ENCODE measurements at places on chromosomes 12 and 14. TPM values are rescaled to one million over a fixed set of nuclear protein-coding genes. Genes with fewer than 3 reads are reported as not detected.

TAS2R8 gene
- total RNA-seq, result 0.21 TPM

GUCY2C gene
- not detected for total RNA-seq

SRRM4 gene
- not detected for total RNA-seq

PLEKHG7 gene
- 0.42 TPM for total RNA-seq

ACSM4 gene
- not detected for total RNA-seq

SRGAP1 gene
- total RNA-seq, result 2.1 TPM

KRT6C gene
- not detected for total RNA-seq

TMEM119 gene
- 1.4 TPM for total RNA-seq

WNT1 gene
- 0.10 TPM for total RNA-seq

FOXG1 gene
- total RNA-seq, result not detected

Data from mononuclear cell (primary cell).